Gastrocnemius medialis (tissue), 4 donors: ENCODE measurements at places on chromosomes 5 and 9. TPM values are rescaled to one million over a fixed set of nuclear protein-coding genes. Genes with fewer than 3 reads are reported as not detected.

DNA sequence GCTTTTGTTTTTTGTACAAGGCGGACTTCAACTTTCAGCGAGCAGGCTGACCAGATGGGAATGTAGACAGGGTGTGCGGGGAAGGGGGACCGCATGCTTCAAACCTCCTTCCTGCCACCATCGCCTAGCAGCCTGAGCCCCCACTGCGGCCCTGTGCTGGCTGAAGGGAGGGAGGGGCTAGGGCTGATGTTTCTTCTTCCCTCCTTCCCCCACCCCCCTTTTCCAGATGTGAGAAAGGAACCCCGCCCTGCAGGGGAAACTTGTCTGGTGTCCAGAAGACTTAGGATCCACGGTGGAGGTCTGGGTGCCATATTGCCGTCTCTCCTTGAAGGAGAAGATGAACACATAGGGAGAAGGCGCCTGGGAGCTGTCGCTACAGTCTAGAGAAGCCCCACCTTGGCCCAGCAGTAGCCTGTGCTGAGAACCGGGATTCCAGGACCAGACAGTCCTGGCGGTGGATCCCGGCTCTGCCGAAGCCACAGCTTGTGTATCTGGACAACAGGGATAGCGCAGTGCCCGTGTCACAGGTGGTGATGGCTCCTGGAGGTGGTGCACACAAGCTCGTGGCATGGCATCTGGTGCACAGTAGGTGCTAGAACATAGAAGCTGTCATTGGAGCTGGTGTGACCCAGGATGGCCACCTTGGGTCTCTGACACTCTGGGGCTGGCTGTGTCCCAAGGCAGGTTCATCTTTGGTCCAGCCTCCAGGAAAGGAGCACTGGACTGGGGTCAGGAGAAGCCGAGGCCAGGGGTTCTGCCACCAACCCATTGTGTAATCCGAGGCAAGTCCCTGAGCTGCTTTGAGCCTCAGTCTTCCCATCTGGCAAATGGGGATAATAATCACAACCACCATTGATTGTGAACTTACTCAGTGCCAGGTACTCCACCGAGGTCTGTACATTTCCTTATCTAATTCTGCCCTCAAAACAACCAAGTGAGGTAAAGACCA is 205.6 kb downstream of the C9orf50 start:
- no peak for DNase-seq

GRCh38 chr9:29060041-29060440 is 1486.8 kb upstream of the C9orf72 start:
- no peak for DNase-seq

GRCh38 chr5:82356808-82357671 is 78.9 kb upstream of the RPS23 start:
- peak; percentile 74 for DNase-seq

DNA sequence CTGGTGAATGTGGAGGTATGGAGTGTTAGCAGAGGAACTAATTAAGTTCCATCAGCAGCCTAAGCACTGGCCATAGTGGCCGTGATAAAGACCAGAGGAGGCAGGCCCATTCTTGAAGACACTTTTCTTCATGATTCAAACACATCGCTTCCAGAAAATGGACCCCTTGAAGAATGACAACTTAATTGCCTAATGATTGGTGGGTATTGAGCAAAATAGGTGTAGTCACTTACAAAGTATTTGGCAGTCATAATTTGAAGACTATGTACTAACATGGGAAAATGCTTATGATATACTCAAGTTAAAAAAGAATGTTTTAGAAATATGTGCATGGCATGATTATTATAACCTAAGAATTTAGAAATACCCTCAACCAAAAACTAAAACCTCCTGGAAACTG is 44.8 kb downstream of the MEGF10 start:
- DNase-seq, result no peak

DNA sequence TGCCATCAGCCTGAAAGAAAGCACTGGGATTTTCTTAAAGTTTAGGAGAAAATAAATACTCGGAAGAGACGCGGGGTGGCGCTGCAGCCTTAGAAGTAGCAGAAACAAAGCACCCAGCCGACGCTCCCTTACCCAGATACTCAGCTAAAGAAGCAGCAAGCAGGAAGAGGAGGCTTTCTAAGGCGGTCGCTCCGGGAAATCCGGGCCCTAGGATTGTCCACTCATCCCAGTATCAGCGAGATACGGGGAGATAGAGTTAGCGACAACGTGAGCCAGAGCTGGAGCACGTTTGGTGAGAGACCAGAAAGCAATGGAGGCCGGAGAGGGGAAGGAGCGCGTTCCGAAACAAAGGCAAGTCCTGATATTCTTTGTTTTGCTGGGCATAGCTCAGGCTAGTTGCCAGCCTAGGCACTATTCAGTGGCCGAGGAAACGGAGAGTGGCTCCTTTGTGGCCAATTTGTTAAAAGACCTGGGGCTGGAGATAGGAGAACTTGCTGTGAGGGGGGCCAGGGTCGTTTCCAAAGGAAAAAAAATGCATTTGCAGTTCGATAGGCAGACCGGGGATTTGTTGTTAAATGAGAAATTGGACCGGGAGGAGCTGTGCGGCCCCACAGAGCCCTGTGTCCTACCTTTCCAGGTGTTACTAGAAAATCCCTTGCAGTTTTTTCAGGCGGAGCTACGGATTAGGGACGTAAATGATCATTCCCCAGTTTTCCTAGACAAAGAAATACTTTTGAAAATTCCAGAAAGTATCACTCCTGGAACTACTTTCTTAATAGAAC is at the start of gene PCDHB2:
PCDHB2 (plus strand) TSS at position 135 of the 782 bp plus-strand sequence; CDS start at position 311, 176 bp downstream.
- DNase-seq, result peak; percentile 18

DNA sequence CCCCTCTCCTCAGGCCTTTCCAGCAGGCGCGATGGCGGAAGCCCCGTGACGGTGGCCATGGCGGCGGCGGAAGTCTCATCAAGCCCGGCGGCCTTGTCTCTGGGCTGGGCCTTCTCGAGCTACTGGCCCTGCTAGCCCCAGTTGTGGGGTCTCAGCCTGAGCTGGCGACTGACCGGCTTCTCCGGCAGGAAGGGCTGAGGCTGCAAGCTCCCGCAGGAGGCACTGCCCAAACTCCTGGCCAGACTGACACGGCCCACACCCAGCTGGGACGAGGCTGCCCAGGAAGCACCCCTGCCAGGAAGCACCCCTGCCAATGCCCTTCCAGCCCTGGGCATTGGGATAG is 88.5 kb upstream of the ANKH start:
- DNase-seq, result no peak

DNA sequence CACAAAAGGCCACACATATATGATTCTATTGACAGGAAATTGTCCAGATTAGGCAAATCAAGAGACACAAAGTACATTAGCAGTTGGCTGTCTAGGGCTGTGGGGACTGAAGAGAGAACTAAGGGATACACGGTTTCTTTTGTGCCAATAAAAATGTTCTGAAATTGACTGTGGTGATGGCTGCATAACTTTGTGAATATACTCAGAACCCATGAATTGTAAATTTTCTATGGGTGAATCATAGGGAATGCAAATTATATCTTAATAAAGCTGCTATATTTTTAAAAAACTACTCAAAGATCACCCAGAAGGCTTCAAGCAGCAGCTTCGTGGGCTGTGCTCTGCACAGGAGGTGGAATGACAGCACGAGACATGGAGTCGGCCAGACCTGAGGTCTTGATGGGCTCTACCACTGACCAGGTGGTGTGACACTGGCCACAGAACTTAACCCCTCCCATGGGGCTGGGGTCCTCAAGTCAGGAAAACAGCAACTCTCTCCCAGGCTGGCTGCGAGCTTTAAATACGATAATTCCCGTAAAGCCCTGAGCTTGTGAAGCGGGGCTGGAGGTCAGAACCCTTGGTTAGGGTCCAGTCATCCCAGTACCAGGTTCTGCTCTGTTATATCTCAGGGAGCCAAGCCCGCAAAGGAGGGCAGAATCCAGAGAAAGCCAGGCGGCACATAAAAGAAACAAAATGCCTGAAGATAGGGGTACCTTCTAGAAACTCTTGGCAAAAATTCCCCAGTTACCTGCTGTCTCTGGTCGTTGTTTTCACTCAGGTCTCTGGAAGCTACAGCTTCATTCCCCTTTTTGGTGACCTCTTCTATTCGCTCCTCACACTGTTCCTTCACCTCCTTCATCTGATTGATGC is 59.1 kb downstream of the GOLM1 start:
- DNase-seq, result no peak

GRCh38 chr9:117464941-117465616 is 50.2 kb upstream of the ASTN2 start:
- DNase-seq, result peak; percentile 14

DNA sequence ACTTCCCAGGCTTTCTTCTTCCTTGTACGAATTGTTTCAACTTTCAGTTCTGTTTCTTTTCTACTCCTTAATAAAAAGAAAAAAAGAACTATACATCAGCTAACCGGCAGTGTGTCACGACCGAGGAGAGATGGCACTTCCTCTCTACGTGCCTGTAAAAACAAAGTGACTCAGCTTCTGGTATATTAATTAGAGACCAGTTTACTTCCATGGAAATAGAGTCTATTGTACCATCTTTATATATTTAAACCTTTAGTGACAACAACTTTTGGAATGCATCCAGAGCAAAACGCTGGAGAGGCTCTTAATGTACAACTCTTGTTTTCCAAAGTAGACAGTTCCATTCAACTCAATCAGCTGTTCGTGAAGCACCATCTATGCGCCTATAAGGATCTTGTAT is 94.5 kb upstream of the LIFR start:
- DNase-seq, result no peak

DNA sequence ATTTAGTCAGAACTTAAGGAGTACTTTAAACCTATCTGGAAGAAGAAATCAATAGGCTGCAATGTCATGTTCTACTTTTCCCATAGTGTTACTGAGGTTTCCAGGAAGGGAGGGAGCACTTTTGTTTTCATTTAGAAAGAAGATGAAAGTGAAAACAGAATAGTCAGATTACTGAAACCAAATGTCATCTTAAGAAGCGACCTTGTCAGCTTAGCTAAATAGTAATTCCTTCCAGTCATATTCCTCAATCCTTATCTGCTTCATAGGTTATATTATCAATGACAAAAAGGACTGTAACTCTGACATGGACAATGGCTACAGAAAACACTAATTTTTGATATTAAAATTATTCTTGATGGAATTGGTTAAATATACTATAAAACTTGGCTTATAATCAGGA is 27.7 kb downstream of the SAR1B start:
- no peak for DNase-seq

DNA sequence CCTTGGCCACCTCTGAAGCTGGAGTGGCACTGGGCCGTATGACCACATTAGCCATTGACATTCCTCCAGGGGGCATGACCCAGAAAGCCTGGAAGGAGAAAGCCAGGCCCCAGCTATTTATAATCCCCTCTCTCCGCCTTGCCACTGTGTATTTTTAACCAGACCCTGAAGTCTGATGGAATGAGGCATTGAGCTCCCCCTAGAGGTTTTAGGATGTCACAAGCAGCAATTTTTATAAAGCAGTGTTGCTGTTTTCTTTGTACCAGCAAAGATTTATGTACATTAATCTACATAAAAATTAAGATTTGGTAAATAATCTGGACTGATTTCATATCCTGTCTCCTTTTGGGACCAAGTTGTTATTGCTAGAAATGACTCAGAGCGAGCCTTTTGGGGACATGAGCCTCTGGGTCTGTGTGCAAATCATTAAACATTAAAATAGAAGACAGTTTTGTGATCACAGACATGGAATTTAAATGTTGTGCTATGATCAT is 127.1 kb downstream of the TRIO start:
- DNase-seq, result peak; percentile 81

GRCh38 chr5:74973694-74974093 is 78.7 kb downstream of the GCNT4 start:
- no peak for DNase-seq

GRCh38 chr9:105313238-105313637 is 68.8 kb downstream of the SLC44A1 start:
- no peak for DNase-seq

GRCh38 chr5:62581836-62582597 is 3.4 kb downstream of the LRRC70 start:
- DNase-seq, result no peak

- no peak for DNase-seq
Measured at GRCh38 chr9:85268131-85268530, 473.6 kb downstream of the AGTPBP1 start.

DNA sequence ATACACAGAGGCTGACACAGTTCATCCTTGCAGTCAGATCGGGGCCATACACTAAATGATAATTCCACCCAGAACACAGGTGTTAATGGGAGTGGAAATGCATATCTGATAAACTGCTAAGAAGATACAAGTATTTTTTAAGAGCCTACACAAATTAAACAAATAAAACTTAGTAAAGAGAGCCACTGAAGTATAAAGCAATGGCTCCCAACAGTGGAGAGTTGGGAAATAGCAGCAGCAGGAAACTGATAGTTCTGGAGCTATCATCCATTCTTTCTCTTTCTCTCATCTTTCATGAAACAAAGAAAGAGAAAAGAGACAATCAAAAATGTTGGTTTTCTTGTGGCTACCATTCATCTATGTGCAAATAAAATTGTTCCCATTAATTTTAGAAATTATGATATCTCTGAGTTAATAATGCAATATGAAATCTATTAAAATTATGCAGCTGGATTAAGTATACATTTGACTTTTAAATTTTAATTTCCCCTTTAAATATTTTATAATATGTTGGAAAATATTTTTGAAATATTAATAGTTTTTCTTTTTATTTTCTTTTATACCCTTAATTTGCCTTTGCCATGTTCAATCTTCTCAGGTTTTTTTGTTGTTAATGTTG is 120.8 kb downstream of the EMB start:
- DNase-seq, result no peak

DNA sequence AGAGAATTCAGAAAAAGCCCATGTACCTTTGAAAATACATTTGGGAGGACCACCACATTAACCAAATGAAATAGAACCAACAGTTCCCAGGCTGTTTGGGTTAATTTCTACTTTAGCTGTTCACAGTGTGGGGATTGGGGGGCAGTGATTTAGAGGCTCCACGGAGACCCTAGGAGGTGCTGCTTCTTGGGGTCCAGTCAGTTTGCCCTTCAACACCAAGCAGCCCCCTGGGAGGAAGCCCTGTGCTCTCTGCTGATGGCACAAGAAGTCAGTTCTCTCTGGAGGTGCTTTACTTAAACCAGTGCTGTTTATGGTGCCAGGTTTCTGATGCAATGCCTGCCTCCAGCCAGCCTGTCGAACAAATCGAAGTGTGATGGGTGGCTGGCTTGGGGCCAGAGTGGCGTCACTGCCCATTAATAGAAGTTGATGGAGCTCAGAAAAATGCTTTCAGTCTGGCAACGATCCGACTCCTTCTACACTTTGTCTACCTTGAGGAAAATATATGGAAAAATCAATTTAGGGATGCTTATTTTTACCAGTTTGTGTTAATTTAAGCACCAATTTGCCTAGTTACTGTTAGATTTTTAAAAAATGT is 134.0 kb downstream of the SNX18 start:
- peak; percentile 38 for DNase-seq

DNA sequence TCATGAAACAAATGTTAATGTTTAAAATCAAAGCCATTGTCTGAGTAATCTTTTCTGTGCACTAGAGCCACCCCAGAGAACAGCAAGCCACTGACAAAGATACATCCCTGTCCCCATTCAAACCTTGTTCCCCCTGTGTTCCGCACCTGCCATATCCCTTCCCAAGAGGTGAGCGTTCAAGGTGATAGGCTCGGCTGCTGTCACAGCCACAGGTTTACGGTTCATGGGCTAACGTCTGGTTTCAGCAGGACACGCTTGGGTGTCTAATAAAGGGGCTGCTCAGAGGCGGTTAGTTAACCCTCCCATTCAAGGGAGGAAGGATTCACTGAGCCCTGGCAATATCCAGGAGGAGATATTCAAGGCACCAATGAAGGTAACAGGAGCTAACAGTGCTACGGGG is 24.5 kb upstream of the LAMC3 start:
- DNase-seq, result no peak

DPM2 gene
- total RNA-seq, result 10.4 TPM

CNTLN gene
- total RNA-seq, result 3.1 TPM

PCDHGA3 gene
- total RNA-seq, result 1.9 TPM

SPINK6 gene
- total RNA-seq, result not detected

TMEM8B gene
- 6.3 TPM for total RNA-seq

PFN3 gene
- total RNA-seq, result not detected

LAMC3 gene
- 1.2 TPM for total RNA-seq
